Epithelial cell of esophagus (primary cell): ENCODE measurements at places on chromosomes 16 and 17.
A peak's percentile ranks its signal among the peaks of the same experiment; 100 is the strongest.

- DNase-seq = no peak
These were observed 10.9 kb upstream of the CACNG4 start for GRCh38 chr17:66953630-66954020.

DNA sequence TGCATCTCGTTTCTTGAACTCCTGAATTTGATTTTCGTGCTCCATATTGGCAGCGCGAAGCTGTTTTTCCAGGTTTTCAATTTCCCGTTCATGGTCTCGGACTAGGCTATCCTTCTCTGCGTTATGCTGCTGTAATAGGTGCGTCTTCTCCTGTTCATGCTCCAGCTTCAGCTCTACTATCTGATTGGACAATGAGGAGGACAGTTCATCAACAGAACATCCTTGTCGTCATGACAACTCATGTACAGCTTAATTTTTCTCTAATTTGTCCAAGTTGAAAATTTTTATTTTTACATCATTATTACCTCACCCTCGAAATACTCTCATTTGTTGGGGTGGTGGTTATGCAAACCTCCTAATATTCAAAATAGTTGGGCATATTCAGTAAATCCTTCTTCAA is 289.8 kb downstream of the CEP112 start:
- no peak for DNase-seq

GRCh38 chr16:22397464-22397863 is 23.0 kb upstream of the CDR2 start:
- DNase-seq = peak; percentile 80

DNA sequence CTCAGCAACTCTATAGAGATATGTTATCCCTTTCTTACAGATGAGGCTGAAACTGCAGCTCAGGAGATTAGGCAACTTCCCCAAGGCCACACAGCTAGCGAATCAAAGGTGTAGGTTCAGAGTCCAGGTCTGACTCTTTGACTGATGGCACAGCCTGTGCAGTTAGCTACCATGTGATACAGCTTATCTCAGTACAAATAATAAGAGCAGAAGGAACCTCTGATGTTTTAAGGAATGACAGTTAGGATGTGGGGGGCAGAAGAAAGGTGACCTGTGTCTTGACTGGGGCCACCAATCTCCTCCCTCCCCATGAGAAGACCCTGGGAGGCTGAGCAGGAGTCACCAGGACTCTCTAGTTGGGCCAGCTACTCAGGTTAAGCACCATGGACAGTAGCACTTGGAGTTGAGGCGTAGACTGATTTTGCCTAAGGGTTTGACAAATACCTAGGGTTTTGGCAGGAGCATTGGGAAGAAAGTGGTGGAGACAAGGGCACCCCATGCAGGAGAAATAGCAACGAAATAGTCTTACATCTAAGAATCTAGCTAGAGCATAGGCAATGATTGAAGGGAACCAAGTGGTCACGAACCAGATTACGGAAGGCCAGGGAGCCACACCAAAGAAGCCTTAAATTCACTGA is 22.8 kb upstream of the ACSM2B start:
- no peak for DNase-seq

DNA sequence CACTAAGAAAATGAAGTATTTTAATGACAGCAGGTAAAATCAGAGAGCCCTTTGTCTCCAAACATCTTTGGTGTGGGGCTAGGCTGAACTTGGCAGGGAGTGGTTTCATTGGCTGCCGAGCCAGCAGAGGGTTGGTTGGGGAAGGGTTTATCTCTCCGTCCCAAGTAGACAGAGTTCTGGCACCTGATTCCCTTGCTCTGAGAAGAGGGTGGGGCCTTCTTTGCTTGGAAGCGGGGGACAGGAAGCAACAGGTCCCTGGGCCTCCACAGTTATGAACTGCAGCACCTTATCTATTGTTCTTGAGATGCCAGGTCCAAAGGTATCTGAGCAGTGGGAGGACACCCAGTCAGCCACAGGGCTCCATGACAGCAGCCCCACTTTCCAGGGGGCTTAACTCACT is 12.3 kb upstream of the CDH1 start:
- no peak for DNase-seq

DNA sequence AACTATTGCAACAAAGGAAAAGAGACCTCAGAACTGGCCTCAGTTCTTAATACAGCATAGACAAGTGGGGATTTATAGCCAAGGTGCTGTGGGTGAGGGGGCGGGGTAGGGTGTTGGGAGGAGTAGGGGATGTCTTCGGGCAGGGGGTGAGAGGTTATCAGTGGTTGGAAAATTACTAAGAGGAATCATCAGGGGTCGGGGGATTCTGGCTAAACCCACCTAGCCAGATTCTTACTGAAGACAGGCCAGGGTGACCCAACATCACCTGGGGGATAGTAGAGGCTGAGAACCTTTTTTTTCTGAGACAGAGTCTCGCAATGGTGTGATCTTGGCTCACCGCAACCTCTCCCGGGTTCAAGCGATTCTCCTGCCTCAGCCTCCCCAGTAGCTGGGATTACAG is 32.6 kb downstream of the HS3ST3B1 start:
- no peak for DNase-seq

DNA sequence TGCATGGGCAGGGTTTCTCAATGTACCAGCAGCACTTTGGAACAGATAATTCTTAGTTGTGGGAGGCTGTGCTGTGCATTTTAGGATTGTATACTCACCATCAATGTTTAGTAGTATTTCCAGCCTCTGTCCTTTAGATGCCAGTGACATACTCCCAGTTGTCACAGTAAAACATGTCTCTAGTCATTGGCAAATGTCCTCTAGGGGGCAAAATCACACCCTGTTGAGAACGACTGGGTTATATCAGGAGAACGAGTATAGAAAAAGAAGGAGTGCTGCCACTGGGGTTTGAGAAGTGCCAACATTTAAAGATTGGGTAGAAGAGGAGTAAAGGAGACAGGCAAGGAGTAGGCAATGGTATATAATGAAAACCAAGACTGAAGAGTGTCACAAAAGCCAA is 37.9 kb upstream of the SMIM36 start:
- peak; percentile 22 for DNase-seq

- peak; percentile 89 for DNase-seq
These were observed 14.5 kb downstream of the C17orf100 start for GRCh38 chr17:6666077-6666521.

GRCh38 chr16:53998024-53998810 is 288.4 kb downstream of the IRX3 start:
- DNase-seq = peak; percentile 14

- DNase-seq = peak; percentile 32
These were observed 622 bp downstream of the CUEDC1 start for GRCh38 chr17:57954397-57955182.

GRCh38 chr17:12510535-12510934 is 155.2 kb upstream of the MYOCD start:
- no peak for DNase-seq

DNA sequence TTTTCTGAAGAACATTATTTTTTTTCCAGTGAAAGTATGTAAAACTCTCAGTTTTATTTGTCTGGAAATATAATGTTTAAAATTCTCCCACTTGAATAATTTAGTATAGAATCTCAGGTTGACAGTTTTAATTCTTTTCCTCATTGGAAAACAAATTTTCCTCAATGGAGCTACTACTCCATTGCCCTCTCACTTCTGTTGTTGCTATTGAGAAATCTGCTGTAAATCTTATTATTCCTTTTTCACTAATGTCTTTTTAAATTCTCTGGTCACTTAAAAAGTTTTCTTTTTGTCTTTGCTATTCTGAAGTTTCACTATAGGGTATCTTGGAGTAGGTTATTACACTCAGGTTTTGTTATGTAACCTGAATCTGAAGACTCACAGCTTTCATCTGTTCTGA is 216.1 kb upstream of the PMFBP1 start:
- no peak for DNase-seq

DNA sequence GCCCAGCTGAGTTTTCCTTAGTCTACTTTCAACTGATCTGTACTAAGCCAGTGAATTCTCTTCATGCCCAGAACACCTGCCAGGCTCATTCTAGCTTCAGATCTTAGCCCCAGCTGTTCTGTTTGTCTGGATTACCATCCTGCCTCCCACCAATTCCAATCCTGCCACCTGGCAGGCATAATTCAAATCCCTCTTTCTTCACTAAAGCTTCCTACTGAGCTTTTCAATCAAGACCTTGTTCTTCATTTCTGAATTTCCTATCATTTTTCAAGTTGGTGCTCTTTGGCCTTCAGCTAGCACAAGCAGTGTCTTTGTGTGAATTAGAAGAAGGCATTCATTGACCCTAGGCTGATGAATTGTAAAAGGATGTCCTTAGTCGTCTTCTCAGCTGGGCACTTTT is 357.6 kb downstream of the UTP18 start:
- DNase-seq = no peak

DNA sequence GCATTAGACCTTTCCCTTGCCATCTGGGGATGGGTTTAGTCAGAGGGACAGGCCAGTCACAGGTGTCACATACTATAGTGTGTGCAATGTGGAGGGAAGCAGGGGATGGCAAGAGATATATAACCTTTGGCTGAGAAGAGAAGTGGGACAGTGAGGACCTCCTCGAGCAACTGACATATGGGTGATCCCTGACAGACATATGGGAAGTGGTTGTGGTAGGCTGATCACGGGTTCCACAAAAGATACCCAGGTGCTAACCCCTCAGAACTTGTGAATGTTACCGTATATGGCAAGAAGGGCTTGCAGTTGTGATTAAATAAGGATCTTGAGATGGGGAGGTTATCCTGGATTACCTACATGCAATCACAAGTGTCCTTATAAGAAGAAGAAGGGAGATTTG is 188.1 kb upstream of the MPHOSPH6 start:
- DNase-seq = no peak

DNA sequence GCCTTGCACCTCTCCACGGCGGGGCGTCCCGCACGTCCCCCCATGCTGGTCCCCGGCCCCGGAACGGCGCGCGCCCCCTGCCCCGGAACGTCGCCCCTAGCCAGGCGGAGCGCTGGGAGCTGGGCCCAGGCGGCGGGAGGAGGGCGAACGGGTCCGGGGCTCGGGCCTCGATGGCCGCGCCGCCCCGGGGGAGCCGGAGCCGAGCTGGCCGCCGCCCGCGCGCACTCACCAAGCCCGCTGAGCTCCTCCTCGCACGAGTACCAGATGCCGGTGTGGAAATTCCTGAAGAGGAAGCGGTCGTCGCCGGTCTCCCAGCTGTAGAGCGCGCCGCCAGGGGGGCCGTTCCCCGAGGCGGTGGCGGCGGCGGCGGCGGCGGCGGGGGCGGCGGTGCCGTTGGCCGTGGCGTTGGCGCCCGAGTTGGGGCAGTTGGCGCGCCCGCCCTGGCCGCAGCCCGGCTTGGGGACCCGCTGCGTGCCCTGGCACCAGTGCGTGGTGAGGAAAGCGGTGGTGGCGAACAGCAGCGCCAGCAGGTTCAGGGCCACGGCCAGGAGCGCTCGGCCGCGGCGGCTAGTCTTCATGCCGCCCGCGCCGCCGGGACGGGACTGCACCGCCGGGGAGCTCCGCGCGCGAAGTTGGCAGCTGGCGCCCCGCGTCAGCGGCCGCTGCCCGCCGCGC is 530 bp downstream of the GSG1L start:
- no peak for DNase-seq
